ENCODE measurements at places on chromosomes 4 and X. TPM values are rescaled to one million over a fixed set of nuclear protein-coding genes. Genes with fewer than 3 reads are reported as not detected.
A peak's percentile ranks its signal among the peaks of the same experiment; 100 is the strongest.

Gene KIT
- total RNA-seq = 31.0 TPM

DNA sequence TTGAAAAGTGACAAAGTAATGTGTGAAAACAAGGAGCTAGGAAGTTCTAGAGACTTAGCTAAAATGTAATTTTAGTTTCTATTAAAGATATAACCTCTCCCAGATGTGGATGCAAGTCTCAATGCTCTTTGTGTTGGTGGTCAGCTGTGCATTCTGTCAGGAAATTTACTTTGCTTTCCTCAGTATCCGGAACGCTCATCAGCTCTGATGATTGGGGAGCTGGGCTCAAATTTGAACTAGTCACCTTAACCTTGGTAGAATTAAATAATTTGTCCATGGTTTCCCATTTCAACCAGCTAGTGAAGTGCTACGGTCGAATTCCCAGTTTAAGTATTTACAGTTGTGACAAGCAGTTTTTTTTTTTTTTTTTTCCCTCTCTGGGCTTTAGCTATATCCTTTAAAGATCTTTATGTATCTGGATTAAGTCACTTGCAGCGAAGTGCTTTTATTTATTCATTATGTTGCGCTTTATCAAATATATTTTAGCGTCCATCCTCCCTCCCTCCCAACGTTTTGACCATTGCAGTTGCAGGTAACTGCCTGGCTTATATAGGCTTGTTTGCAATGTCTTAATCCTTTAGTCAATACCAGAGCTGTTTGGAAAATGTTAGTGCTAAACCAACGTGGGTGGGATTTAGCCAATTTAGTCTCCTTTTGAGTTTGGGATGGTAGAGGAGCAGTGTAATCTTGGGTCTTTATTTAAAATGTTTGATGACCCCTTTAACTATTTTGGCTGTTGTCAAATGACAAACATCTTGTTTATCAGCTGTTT is 2.1 kb downstream of the OGT start:
- DNase-seq = no peak

GRCh38 chrX:13759152-13759718 is 24.7 kb downstream of the OFD1 start:
- DNase-seq = no peak

DNA sequence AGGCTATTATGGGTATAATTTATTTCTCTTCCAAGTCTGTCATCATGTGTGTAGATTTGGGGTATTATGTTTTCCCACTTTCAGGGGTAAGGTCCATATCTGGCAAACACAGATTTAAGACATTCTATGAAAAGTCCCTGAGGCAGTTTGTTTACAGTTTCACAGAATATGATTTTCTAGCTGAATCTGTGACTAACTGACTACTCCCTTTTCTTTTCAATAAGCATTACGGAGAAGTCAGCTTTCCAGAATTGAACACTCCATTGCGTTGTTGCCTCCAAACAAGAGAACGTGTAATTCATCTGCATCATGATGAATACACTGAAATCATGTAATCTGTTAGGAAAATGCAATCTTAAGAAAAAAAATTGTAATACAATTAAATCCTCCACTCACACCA is 226.7 kb upstream of the SFRP2 start:
- DNase-seq = no peak

DNA sequence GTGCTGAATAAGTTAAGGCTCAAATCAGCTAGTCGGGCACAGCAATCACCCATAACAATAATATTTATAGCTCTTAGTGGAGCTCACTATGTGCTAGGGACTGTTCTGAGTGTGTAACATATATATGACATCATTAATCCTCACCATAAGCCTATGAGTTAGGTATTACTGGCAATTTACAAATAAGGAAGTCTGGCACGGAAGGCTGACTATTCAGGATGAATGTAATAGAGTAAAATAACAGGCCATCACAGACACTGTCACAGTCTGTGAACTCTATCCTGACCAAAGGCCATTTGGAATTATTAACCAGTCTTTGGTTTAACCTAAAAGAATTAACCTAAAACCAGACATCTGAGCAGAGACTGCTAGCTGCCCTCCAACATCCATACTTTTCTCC is 119.3 kb downstream of the C4orf51 start:
- no peak for DNase-seq

- DNase-seq = no peak
Observed at GRCh38 chr4:95660719-95661118, 111.9 kb upstream of the UNC5C start.

DNA sequence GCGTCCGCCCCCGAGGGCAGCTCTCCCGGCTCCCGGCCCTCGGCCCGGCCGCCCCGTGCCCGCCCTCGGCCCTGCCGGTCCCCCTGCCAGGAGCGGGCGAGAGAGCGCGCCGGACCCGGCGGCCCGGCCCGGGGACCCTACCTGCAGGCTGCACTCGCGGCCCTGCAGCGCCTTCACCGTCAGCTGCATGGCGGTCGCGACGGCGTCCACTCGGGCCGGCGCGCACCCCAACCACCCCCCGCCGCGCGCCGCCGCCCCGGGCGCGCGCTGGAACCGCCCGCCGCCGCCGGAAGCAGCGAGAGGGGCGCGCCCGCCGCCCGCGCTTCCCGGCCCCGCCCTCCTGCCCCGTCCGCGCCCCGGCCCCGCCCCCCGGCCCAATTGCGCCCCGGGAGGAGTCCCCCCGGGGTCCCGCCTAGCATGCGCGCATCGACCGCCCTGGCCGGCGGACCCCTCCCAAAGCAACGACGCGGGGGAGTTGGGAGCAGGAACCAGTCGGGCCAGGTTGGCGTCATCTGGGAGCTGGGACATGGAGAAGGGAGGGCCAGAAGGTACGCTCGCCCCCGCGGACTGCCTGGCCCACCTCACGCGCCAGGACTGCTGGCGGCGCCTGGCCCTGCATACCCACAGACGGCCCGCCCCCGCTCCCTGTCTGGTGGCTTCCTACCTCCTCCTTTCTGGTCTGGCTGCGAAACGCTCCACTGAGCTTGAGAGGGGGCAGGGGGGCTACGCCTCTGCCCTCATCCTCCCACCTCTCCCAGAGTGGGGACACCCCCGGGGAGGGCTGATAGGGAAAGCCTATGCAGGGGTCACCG is at the start of gene UBL4A:
Gene UBL4A, minus strand, starts transcription at position 220 of the 812 bp plus-strand sequence. Its CDS starts 31 bp downstream, at position 189.
- peak; percentile 82 for DNase-seq
